Cortex of kidney (tissue), 1 donor: ENCODE measurements at places on chromosomes 4 and X.

DNA sequence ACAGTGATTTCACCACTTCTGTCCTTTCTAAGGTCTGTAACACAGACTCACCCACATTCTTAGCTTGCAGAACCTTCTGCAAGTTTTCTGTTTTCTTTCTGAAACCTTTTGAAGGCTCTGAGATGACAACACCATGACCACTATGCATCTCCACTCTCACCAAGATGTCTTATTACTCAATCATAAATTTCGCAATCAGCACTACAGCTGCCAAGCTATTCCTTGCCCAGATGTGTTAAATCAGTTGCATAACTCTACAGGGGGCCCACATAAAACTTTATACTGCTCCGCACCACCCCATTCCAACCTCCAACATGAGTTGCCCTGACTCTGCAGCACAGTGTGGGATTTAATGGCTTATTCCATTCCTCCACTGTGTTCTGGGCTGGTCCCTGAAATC lies 229.9 kb downstream of the COL25A1 start:
- DNase-seq = no peak

DNA sequence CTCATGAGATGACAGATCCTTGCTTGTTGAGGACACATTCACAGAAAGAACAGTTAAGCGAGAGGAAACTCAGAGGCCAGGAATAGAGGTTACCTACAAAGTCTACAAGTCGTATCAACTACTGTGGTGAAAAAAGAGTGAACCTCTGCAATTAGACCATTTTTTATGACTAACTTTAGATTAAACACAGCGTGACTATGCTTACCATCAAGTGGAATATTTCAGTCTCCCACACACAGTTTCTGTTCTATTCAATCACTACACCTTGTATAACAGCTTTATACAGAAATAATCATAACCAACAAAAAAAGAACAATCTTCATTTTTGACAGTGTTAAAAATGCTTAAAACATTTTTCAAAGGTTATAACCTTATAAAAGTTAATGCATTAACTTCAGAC lies 46.6 kb downstream of the ADAMTS3 start:
- no peak for DNase-seq

GRCh38 chr4:155033604-155034003 lies 174.8 kb upstream of the NPY2R start:
- no peak for DNase-seq

DNA sequence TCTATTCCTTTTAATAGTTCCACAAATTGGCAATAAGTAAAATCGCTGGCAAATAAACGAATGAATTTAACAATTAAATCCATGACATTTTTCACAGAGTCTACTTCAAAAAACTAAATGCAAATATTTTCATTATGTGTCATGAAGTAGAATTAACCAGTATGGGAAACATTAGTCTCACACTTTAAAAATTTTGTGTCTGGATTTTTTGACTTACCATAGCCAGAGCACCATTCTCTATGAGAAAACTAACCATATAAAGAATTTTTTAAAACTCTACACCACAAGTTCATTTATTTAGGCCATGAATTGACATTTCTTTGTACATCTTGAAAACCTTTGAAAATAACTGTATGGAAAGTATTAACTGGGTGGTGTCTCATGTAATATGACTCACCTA lies 41.2 kb downstream of the PRDM5 start:
- DNase-seq = no peak

DNA sequence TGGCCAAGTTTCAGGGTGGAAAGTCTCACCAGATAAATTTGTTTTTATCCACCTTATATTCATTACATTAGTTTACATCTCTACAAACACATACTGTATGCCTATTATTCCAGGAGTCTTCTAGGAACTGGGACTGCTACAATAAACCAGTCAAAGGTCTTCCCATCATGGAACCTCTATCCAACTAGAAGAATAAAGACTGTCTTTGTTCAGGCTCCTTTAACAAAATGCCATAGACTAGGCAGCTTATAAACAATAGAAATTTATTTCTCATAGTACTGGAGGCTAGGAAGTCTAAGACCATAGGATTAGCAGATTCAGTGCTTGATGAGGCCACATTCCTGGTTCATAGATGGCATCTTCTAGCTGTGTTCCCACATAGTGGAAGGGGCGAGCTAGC lies 61.6 kb downstream of the PACRGL start:
- no peak for DNase-seq

GRCh38 chrX:133921764-133922389 lies 63.5 kb downstream of the GPC3 start:
- DNase-seq = no peak

DNA sequence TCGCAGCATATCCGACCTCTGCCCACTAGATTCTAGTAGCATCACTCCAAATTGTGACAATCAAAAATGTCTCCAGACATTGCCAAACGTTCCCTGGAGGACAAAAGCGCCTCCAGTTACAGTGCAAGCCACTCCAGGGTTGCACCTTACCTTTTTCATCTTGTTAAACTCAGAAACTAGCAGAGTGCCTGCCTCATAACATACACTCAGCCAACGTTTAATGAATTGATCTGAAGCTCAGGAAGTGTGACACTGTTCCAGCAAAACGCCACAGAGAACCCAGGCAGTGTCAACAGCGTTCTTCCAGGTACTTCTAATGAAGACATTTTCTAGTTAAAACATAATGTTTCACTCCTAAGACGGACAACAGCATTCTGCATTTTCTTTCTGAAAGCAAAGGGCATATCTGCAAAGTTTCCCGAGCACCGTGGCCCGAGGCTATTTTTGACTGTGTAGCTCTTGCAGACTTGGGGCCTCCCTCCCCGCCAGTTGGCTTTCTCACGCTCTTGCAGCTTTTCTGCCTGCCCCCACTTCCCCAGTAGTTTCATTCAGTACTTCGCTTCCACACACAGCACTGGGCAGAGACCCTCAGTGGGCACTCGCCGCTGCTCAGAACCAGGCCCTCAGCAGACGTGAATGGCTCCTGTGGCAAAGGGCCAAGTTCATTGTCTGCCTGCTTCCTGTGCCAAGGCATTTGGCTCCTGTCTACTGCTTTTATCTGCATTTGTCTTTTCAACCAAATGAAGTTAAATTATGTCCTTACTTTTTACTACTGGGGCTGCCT lies 133.4 kb upstream of the TTC29 start:
- DNase-seq = no peak

DNA sequence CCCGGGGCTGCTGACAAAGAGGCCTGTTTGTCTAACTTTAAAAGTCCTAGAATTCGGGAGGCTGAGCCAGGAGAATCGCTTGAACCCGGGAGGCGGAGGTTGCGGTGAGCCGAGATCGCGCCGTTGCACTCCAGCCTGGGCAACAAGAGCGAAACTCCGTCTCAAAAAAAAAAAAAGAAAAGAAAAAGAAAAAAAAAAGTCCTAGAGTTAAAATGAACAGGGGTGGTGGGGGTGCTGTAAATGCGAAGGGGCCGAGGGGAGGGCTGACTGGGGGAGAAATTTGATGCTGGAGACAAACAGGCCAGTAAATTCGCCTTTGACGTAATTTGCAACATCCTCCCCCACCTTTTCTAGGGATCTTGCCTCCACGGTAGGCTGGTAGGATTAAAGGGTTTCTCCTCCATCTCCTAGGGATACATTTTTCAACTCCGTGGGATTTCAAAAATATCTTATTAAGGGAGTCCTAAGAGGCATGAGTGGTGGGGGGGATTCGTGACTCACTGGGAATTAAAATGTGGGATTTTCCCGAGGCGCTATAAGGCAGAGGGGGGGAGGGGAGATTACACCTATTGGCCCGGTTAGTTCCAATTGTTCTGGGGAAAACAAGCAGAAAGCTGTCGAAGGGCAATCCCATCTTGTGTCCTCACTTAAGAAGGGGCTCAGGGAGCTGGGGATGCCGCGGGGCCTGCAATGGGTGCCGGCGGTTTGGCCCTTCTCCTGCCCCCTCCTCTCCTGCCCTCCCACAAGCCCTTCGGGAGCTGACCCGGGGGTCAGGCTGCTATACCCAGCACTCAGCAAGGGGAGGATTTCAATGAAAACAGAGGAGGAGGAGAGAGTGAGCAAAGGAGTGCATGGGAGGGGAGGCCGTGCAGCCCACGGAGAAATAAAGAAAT lies 3.0 kb upstream of the BCOR start:
- no peak for DNase-seq

DNA sequence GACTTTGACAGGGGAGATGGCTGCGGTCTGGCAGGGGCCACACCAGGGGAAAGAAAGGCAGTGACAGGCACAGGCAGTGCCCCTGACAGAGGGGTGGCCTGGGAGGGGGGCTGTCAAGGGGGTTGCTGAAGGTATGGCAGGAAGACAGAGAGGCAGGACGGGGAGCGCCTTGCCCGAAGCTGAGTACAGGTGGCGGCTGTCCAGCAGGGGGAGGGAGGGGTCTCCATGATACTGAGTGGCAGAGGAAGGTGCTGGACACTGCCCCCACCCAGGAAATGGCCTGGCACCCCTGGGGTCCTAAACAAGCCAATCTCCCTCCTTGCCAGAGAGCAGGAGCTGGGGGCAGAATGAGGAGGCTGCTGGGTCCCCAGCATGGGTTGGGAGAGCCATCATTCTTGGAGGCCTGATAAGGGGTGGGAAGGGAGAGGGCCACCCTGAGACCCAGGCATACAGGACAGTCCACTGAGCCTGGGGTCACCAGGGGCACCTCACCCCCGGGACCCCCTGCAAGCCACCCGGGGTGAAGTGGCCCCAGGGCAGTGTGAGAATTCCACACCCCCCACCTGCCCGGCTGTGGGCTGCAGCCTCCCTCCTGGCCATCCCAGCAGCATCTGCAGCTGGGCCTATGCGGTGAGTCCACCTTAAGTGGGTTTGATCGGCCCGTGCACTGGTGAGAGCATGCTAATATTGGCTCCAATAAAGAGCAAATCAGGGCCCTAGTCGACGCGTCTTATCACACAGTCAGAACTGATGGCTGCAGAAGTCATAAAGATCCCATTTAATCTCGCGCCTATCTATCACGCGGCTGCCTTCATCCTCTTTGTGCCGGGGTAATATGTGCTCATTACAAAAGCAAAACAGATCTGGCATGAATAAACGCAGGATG lies 108.5 kb downstream of the FAM53A start:
- DNase-seq = no peak

DNA sequence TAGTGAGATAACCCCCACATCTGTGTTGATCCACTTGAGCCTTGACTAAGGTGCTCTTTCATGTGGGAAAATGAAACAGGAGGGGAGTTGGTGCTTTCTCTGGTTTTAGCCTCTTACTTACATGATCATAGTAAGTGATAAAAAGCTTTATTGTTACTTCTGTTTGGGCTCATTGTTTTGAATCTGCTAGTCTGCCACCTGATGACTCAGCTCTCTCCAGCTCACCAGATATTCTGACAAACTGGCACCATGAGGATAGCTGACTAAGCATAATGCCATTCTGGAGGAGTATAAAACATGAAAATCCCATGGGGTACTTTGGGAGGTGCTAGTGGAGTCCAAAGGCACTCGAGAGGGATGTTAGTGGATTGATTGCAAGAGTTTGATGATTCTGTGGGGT lies 824.0 kb downstream of the RAPGEF2 start:
- no peak for DNase-seq

DNA sequence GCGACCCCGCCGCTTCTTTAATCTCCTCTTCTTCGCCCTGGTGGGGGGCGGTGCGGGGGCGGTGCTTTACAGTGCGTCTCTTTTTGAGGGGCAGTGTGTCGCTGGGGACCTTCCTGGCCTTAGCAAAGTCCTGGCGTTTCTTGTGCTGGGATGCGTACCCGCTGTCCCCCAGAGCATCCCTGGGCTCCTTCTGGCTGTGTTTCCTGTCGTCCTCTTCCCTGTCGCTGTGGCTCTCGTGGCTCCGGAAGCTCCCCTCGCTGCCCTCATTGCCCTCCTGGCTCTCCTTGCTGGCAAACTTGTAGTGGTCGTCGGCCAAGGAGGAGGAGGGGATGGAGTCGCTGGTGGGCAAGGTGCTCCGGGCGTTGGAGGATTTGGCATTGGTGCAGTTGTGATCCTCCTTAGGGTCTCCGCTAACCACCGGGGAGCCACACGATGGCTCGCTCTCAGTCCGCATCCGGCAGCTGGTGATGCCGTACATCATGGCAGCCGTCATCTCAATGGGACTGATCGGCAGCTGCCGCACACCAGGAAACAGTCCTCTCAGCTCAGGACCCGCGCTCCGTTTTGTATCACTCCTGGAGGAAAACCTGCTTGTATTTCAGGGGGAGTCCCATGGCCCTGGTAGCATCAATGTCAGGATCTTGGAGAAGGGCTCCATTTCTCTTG lies 30.4 kb upstream of the TMSB15A start:
- no peak for DNase-seq

GRCh38 chr4:81690871-81691270 lies 219.2 kb upstream of the RASGEF1B start:
- no peak for DNase-seq

DNA sequence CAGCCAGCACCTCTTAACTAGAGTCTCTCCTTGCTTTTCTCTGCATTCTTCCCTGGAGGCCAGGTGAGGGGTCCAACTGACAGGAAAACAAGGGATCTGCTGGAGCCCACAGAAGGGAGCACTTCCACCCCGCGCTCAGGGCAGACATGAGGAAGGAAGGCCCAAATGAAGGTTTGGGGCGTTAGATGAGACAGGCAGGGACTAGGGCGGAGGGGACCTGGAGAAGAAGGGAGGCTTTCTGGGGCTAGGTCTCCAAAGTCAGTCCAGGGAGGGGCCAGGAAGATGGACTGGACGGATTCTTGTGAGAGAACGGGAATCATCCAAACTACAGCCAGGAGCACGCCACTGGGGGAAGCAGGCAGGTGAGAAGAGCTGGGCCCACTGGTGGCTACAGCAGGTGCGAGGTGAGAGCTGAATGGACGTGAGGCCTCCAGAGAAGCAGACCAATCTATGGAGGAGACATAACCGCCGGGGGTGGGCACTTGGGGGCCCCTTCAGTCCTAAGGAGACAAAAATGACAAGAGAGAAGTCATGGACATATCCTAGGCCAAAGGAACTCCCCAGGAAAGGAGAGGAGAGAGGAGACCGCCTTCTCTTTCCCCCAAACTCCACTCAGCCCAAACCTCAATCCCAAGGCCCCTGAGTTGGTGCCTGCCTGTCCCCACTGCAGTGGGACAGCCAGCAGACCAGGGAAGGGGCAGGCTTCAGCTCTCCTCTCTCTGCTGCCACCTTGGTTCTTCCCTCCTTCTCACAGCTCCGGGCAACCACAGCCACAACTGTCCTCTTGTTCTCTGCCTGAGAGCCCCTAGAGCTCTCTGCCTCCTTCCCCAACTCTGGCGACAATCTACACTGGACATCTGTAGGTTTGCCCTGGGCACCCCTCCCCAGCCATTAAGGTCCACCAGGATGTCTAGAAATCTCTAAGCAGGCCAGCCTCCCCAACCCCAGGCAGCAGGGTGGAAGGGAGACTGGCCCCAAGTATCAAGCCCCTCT lies 7.0 kb downstream of the APLN start:
- no peak for DNase-seq
